Right cardiac atrium (tissue), 5 donors: ENCODE measurements at places on chromosomes 16 and 17. TPM values are rescaled to one million over a fixed set of nuclear protein-coding genes. Genes with fewer than 3 reads are reported as not detected.
A peak's percentile ranks its signal among the peaks of the same experiment; 100 is the strongest.

The RBFOX1 gene
- 22.5 TPM for polyA plus RNA-seq

The TEX19 gene
- not detected for polyA plus RNA-seq

The ZG16B gene
- not detected for polyA plus RNA-seq

The FGF11 gene
- polyA plus RNA-seq = 31.7 TPM

GRCh38 chr16:7515543-7515942 lies 182.9 kb downstream of the RBFOX1 start:
- no peak for DNase-seq

- no peak for DNase-seq
These were observed at the start of gene MT1H for GRCh38 chr16:56669005-56669839. MT1H (plus strand) TSS chr16:56669814; CDS start chr16:56669885, 71 bp downstream.

DNA sequence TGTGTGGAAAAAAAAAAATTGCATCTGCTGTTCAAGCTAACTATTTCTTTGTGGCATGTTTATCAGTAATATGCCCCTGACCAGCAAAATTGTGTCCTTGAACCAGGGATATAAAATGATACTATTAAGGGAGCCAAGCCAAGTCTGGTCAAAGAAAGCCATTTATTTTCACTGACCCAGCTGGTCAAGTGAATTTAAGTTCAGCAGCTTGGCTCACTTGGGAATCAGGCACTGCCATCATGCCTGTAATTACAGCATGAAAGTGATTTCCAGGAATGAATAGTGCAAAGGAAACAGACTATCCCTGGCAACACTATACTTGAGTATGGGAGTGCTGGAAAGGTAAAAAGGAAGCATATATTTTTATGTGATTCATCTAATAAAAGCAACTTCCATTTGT lies 934.6 kb upstream of the CDH8 start:
- DNase-seq = no peak

DNA sequence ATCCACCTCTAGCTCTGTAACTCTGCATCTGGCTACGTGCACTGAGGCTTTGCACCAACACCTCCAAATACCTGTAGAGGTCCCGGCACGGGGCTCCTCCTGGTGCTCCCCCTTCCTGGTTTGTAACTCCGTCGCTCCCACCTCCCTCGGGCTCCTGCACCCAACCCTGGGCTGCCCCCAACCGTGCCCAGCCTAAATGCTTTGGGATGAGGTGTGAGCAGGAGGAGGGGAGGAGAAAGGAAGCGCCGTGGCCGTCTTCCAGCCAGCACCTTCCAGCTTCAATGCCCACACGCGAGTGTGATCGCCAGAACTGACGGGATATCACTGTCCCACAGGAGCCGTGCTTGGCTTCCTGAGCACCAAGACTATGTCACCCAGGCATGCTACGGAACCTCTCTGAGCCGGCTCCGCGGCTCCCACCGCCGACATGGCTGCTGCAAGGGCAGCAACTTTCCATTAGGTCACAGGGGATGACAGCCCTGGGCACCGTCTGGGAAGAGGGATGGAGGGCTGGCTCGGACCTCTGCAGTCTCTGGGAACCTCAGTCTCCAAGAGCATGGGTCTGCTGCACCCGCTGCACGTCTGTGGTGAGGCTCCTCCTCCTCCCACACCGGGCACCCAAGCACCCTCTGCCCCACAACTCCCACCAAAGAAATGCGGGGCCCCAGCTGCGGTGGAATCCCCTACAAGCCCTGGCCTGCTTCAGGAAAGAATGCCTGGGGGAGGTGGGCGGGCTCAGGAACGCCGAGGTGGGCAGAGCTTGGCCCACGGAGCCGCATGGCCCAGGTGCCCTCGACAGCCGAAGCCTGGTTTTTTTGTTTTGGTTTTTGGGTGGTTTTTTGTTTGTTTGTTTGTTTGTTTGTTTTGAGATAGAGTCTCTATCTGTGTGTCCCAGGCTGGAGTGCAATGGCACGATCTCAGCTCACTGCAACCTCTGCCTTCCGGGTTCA lies 6.4 kb upstream of the SLC38A10 start:
- no peak for DNase-seq

- peak; percentile 73 for DNase-seq
These were observed 2.0 kb upstream of the GLIS2 start for GRCh38 chr16:4313563-4314531.

- peak; percentile 65 for DNase-seq
These were observed 57.1 kb downstream of the SPECC1 start for GRCh38 chr17:20066253-20066652.

DNA sequence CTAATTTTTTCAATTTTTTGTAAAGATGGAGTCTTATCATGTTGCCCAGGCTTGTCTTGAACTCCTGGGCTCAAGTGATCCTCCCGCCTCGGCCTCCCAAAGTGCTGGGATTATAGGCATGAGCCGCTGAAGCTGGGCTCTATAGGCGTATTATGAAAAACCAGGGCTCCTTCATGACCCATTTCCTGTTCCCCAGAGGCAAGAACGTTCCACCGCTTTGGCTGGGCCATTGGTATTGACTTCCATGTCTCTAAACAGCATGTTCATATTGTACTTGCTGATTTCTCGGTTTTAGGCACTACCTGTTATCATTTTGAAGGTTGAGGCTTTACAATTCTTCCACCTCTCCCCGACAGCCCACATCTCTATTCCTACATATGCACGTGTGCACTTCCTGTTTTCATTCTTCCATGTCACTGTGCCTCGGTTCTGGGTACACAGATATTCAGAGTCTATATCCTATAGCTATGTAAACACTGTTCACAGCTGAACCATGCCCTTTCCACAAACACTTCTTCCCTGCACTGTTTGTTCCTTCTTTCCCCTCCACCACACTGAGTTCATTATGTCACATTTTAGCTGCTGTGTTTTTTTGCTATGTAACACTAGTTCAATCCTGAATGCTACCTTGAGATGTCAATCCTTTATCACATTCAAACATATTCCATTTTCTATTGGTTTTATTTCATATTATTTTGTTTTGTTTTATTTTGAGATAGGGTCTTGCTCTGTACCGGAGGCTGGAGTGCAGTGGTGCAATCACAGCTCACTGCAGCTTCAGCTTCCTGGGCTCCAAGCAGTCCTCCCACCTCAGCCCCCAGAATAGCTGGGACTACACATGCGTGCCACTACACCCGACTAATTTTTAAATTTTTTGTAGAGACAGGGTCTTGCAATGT lies 16.8 kb upstream of the MAPK3 start:
- peak; percentile 16 for DNase-seq

GRCh38 chr17:67386965-67387551 lies 10.0 kb downstream of the PITPNC1 start:
- DNase-seq = peak; percentile 41

DNA sequence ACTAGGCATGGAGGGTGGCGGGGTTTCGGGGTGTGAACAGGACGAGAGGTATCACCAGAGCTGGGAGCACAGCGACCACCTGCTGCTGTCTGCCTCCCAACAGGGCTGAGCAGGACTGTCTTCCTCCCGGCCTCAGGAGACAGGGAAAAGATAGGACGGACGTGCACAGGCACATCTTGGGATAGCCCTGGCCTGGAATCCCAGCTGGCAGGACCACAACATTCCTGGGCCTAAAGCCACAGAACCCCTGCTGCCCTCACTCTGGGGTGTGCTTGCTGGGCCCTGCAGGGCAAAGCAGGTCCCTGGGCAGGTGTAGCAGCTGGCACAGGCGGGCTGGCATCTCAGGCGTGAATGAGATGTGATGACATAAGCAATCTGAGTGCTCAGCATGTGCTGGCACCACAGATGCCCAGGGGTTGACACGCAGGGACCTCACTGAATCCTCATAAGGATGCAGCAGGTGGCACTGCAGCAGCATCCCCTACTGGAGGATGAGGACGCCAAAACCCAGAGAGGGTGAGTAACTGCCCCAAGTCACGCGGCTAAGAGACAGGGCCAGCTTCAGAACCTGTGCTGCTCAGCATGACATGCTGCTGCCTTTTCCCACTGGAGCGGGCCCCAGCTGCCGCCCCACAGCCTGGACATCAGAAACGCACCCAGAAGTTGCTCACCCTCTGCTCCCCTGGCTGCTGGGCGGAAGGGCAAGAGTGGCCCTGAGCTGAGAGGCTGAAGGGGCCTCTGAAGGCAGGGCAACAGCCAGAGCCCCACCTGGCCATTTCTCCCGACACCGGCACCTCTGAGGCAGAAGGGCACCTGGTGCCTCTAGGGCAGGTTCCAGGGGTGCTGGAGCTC lies 7.1 kb downstream of the CORO7 start:
- DNase-seq = no peak

DNA sequence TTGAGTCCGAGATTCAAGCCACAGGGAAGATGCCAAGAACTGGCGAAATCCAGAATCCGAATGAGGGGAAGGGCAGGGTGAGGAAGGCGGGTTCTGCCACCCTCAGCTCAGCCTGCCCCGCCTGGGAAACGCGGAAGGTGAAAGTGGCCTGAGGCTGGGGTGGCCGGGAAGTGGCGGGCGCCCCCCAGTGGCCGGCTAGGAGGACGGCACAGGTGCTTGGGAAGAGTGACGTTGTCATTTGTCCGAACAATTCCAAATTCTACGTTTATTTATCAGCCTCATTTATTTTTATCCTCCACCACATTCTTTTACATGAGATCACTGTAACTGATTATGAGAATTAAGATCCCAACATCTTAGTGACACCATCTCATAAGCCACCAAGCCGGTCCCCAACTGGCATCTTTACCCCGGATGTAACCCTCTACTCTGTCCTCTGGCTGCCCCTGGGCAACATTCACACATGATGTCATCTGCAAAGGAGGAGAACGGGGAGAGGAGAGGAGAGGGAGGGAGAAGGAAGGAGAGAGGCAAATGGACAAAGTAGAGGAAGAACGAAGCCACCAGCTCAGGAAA lies 21.3 kb downstream of the SRCIN1 start:
- DNase-seq = peak; percentile 66

GRCh38 chr17:81272616-81273015 lies 22.5 kb downstream of the SLC38A10 start:
- no peak for DNase-seq
